ENCODE measurements at places on chromosomes 11 and 22.

DNA sequence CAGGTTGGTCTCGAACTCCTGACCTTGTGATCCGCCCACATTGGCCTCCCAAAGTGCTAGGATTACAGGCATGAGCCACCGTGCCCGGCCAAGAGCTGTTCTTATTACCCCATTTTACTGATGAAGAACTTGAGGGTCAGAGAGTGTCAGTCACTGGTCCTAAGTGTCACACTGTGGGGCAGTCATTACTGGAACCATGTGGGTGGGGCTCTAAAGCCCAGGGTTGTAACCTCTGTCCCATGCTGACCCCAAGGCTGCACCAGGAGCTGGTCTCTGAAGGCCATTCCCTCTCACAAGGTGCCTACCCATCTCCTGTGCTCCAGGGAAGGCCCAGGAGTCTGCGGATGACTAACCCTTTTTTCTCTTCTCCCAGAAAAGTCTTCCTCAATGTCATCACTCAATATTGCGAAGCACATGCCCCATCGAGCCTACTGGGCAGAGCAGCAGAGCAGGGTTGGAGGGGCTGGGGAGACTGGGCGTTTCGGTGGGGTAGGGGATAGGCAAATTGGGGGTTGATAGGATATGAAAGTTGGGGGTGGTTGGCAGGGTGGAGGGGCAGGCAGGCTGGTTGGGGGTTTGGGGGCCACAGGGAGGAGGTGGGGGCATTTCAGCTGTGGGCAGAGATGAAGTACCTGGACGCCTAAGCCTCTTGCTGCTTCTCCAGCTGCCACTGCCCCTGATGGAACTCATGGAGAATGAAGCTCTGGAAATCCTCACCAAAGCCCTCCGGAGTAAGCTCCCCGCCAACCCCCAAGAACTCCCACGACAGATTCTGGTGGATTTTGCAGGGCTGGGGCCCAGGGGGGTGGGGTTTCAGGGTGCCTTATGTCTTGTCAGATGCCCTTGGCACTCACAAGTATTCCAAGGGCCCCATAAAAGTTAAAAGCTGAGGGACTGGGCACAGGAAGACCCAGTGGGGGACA is 2.0 kb upstream of the ESRRA start:
- no peak for DNase-seq

DNA sequence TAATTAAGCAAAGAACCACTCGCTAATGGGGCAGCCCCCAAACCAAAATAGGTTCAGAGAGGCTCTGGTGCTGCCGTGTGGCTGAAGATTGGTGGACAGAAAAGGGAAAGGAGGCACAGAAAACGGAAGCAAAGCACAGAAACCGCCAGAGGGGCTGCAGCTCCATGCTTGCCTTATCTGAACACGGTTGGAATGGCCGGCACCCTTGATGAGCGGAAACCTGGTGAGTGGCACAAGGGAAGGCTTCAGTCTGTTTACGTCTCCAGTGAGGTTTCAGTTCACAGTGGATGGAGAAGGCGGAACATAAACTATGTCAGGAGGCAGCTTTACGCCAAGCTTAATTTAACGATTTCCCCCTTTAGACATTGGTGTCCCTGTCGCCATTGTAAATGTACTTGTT is 5.2 kb upstream of the PRR33 start:
- DNase-seq: no peak

DNA sequence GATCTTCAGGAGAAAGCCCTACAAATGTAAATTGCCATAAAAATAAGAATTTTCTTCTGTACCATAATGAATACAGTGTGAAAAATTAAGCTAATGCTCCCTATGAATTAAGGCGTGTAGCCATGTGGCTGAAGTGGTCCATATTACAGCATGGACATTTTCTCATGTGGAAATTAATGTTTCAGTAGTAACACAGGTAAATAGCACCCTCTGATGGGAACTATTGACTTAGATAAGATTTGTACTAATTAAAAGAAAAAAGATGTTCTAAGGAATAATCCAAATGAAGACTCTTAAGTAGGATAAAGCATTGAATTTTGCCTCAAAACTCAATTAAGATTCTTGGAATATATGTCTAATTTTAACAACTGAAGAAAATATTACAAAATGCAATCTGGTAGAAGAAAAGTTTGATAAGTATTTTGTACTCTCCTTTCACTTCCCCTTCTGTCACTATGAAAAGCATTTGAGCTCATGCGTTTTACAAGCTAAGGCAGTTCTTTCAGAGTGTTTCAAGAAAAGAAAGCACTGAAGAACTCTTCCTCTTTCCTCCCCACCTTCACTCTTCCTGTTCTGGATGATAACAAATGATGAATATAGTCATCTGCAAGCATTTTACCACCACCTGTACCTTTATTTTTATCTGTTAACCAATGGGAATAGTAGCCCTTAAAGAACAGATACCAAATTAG is 9.9 kb upstream of the OR8D2 start:
- no peak for DNase-seq

GRCh38 chr11:96151501-96151900 is 191.5 kb downstream of the MAML2 start:
- no peak for DNase-seq

Measured in stimulated activated CD8-positive, alpha-beta memory T cell treated with anti-CD3 and anti-CD28 coated beads, Interleukin-4, amount 100 ng/mL, for 1 hour (primary cell).